ENCODE measurements at places on chromosomes 2 and 18.
A peak's percentile ranks its signal among the peaks of the same experiment; 100 is the strongest.

DNA sequence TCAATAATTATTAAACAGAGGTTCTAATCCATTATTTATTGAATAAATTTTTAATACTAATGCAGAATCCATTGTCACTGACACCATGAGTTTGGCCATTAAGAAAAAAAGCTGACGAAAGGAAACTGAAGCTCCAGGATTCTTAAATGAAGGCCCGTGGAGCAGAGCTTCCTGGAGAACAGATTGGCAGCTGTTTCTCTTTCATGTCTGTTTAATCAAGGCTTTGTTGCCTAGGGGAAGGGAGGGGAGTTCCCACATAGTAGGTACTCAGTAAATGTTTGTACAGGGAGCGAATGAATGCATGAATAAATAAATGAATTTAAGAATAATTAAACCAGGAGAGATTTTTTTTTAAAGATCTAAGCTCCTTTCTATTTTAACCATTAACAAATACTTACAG is 315.1 kb upstream of the KLHL29 start:
- no peak for DNase-seq

DNA sequence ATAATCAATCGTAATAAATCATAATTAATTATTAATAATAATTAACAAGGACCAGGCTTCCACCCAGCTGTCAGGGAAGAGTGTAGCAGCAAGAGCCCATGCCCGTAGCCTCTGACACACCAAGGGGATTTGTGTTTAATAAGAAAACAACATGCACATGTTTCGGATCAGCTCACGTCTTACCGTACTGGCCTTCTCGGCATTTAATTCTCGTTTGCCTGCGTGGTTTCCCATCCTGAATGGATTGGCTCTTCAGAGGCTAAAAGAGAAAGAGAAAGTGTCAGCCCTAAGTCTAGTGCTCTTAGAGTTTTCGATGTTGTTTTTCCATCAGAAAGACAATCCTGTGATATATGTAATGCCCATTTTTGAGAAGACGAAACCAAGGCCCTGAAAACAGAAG is 27.6 kb downstream of the MBP start:
- no peak for DNase-seq

DNA sequence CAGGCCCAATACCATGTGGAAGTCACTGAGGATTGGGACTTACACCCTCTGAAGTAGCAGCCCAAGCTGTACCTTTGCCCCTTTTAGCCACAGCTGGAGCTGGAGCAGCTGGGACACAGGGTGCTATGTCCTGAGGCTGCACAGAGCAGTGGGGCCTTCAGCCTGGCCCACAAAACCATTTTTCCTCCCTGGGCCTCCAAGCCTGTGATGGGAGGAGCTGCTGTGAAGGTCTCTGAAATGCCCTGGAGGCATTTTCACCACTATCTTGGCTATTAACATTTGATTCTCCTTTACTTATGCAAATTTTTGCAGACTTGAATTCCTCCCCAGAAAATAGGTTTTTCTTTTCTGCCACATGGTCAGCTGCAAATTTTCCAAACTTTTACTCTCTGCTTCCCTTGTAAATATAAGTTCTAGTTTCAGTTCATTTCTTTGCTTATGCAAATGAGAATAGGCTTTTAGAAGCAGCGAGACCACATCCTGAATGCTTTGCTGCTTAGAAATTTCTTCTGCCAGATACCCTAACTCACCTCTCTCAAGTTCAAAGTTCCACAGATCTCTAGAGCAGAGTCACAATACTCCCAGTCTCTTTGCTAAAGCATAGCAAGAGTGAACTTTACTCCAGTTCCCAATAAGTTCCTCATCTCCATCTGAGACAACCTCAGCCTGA is 213.8 kb upstream of the MGAT5 start:
- no peak for DNase-seq

DNA sequence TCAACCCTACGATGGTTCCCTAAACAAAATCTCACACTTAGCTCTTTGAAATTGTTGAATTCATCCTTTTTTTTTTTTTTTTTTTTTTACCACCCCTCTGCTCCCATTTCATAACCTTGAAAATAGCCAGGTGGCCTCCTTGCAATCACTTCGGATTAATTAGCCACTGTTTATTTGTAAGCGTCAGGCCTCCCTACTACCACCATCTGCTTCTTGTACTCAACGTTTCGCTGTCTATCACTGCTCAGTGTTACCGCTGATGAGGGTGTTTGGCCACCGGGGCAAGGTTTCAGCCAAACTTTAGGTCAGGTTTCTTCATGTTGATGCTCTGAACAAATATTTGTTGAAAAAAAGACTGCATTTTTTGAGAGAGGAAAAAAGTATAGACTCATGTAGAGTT is 183.2 kb downstream of the EPHA4 start:
- no peak for DNase-seq

- DNase-seq: peak; percentile 45
Measured at GRCh38 chr2:62672601-62673000, 32.9 kb upstream of the EHBP1 start.

- DNase-seq: no peak
Measured at GRCh38 chr2:206740800-206741199, 22.6 kb upstream of the DYTN start.

DNA sequence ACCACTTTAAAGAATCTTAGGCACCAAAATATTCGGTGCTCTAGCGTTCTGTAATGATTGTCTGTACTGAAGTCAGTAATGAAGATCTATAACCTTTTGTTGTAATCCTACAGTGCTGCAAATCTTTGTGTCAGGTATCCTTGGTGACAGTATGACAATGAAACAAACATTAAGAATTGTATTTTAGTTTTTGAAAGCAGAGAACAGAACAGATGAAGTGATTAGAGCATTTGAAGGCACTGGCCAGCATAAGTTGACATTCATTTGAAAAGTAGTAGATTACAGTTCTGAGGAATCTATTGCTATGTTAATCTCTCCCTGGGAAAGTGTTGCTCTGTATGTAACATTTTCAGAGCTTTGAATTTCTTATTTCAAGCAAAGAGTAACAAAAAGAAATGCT is 451.2 kb downstream of the NUP35 start:
- DNase-seq: no peak

GRCh38 chr2:231820786-231821303 is 34.6 kb downstream of the COPS7B start:
- DNase-seq: no peak

GRCh38 chr2:226699321-226699720 is 100.3 kb downstream of the IRS1 start:
- DNase-seq: peak; percentile 9

- DNase-seq: no peak
Measured at GRCh38 chr2:44748-45341, 1.5 kb downstream of the FAM110C start.

DNA sequence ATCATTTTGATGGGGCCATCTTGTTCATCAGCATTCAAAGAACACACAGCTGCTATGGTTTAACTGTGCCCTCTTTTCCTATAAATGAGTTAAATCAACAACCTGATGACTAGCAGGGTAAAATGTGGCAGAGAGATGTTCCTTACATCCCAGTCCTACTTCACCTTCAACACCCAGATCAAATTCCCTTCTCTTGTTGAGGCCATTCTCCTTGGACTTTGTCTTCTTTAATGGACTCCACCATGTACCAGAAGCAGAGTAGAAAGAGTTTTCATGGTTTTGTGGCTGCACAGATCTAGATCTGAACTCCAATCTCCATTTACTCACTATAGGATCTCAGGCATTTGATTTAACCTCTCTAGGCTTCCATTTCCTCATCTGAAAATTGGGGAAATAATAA is 6.4 kb upstream of the UPP2 start:
- no peak for DNase-seq

- peak; percentile 63 for DNase-seq
Measured at GRCh38 chr2:38535744-38536506, 66.8 kb downstream of the HNRNPLL start.

DNA sequence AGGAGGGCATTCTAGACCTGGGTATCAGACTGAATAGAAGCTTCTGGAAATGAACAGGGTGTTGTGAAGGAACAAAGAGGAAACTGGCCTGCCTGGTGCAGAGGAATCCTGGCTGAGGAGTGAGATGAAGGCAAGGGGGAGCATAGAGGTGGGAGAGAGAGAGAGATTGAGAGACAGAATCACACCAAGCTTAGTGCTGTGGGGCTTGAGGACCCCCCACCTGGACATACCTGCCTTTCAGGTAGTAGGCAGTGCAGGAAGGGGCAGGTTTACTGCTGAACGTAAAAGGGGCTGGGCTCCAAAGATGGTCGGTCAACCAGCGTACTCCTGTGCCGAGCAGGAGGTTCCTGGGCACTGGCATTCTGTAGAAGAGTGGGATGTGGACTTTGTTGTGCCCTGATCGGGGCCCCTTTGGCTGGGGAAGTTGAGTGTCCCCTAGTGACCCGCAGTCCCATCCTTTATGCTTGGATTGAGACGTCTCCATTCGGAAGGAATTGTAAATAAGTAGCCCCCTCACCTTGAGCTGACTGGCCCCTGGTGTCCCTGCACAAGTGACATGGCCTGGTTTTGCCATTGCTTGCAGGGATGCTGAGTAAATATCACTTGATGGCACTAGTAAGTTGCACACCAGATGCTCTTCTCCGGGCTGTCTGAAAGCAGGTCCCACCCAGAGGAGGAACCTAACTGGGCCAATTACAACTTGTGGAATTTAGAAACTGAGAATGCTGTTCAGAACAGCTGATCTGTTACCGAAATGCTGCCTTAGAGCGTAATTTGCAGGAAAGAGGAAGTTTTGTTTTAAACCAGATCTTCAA is 1.4 kb downstream of the UBE2F start:
- DNase-seq: no peak

All from H54 (cell line).